ENCODE measurements at places on chromosomes 1 and 21.

- no peaks in the 10 kb centered on the region for H3K4me1 ChIP-seq
- H3K4me3 ChIP-seq: no peak overlapping the region
- H3K27me3 ChIP-seq: no peaks in the 10 kb centered on the region
- H3K27ac ChIP-seq: no peak overlapping the region
- no peaks in the 10 kb centered on the region for H3K36me3 ChIP-seq
Observed at GRCh38 chr1:73475316-73475870, 722.6 kb downstream of the LRRIQ3 start.

GRCh38 chr1:154474802-154475201 lies 27.2 kb upstream of the TDRD10 start:
- peaks cover 10% of the 10 kb centered on the region for H3K4me1 ChIP-seq
- no peak overlapping the region for H3K27ac ChIP-seq
- no peaks in the 10 kb centered on the region for H3K27me3 ChIP-seq
- no peaks in the 10 kb centered on the region for H3K36me3 ChIP-seq

DNA sequence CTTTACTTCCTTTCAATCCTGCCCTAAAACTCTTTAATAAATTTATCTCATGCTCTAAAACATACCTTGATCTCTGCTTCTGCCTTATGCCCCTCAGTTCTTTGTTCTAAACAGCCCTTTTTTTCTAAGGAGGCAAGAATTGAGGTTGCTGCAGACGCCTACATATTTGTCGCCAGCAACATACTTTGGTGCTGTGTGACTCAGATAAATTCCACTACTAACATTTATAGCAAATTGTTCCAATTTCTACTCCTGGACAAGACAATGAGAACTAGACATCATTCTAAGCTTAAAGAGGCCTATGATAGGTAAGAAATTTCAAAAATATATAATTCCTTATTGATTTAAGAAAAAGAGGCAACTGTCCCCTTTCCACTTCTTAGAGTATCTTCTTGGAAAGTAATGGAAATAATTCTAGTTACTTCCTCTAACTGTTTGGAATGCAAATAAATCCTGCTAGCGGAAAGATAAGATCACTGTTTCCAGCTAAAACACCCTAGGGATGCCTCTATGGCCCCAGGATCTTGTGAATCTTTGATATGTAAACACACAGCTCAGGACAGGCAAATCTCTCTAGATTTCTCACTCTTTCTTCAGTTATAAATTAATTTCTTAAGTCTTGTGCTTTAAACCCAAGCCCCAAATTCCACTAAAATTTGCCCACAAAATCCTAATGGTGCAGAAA lies 869.1 kb downstream of the KCNT2 start:
- no peak overlapping the region for H3K4me3 ChIP-seq
- no peaks in the 10 kb centered on the region for H3K27me3 ChIP-seq
- no peaks in the 10 kb centered on the region for H3K4me1 ChIP-seq
- DNase-seq: no peak
- no peaks in the 10 kb centered on the region for H3K36me3 ChIP-seq

DNA sequence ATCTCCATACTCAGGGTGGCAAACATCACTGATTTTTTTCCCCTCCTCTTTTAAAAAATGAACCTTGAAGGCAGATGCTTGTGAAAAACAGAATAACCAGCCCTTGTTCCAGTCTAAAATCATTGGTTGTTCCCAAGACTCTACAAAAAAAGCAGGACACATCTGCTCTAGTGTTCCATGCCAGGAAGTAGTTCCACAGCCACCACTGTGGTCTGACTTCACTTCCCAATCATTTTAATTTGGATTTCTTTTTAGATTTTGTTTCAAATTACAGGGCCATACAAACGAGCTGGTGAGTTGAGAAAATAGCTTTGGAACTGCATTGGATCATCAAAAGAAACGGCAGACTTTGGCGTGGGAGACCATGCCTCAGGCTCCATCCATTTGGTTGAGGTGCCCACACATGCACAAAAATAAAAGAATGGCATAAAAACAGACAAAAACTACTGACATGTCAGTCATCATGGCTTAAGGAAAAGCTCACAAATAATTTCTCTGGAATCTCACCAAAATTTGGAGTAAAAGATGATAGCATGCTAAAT lies 210.0 kb downstream of the GABPA start:
- no peak for DNase-seq
- no peaks in the 10 kb centered on the region for H3K4me1 ChIP-seq
- no peaks in the 10 kb centered on the region for H3K27me3 ChIP-seq
- peaks cover 6% of the 10 kb centered on the region for H3K36me3 ChIP-seq

DNA sequence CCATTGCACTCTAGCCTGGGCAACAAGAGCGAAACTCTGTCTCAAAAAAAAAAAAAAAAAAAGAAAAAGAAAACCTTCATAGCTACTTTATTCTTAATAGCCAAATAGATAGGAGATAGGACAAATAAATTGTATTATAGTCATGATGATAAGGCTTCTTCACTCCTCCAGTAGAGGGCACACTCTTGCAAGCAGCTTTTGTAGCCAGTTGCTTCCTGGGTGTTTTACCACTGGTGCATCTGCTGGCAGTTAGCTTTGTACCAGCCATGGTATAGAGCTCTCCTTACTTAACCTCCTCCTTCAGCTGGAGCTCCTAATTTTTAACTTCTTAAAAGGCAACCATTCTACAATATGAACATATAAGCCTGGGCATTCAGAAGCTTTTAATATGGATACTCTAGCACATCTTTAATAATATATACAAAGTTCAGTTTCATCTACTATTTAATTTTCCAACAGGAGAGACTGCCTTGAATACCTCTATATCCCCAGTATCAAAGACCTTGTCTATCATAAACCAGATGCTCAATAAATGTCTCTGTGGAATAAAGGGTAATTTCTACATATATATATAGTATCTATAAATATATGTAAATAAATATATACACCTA lies 35.8 kb downstream of the EVI5 start:
- H3K27me3 ChIP-seq: no peaks in the 10 kb centered on the region
- DNase-seq: peak; percentile 19
- H3K4me1 ChIP-seq: no peaks in the 10 kb centered on the region
- H3K4me3 ChIP-seq: no peak overlapping the region

DNA sequence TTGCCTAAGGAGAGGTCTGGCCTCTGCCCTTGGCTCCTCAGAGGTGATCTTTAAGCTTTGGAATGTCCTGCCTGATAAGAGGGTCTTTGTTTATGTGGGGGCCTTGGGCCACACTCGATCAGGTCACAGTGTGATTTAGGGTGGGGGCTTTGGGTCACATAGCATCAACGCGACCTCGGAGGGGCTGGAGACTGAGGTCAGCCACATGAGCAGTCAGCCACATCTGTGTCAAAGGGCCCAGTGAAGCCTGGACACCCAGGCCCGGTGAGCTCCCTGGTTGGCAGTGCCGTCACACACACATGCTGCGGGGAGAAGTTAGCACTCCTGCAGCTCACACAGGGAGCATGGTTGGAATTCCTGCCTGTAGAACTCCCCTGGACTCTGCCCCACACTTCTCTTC lies 345.0 kb downstream of the NPHP4 start:
- no peak overlapping the region for H3K4me3 ChIP-seq
- peaks cover 13% of the 10 kb centered on the region for H3K27me3 ChIP-seq
- no peaks in the 10 kb centered on the region for H3K36me3 ChIP-seq

- DNase-seq: no peak
- peaks cover 2% of the 10 kb centered on the region for H3K27me3 ChIP-seq
- peaks cover 3% of the 10 kb centered on the region for H3K36me3 ChIP-seq
- H3K4me3 ChIP-seq: no peak overlapping the region
- H3K27ac ChIP-seq: peak overlapping the region; percentile 54
Observed at GRCh38 chr21:30717105-30717504, 1.5 kb downstream of the KRTAP21-3 start.

DNA sequence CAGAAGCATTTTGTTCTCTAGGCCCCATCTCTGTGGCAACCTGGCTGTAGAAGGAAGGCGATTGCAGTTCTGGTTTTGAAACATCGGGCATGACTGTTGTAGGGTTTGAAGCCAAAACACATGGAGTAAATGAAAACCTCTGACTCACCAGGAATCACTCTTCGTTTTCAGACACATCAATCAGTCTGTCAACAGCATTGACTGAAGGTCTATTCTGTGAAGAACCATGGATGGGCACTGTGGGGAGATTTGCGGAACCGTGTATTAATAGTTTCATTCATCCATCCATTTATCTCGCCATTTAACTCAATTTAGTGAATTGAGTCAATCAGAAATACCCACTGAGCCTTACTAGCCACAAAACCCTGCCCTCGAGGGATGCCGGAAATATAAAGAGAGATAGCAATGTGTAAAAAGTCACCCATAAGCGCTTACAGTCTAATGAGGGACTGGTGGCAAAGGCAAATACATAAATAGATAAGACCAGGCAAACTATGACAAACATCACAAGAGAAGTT lies 364.6 kb upstream of the PROX1 start:
- no peak for DNase-seq
- peaks cover 2% of the 10 kb centered on the region for H3K27me3 ChIP-seq
- H3K4me3 ChIP-seq: no peak overlapping the region
- H3K36me3 ChIP-seq: no peaks in the 10 kb centered on the region

- H3K4me1 ChIP-seq: peaks cover 6% of the 10 kb centered on the region
- H3K4me3 ChIP-seq: no peak overlapping the region
- no peak for DNase-seq
- no peak overlapping the region for H3K27ac ChIP-seq
- peaks cover 4% of the 10 kb centered on the region for H3K36me3 ChIP-seq
Observed at GRCh38 chr1:84107955-84108354, 36.1 kb upstream of the PRKACB start.

- DNase-seq: no peak
- peaks cover 26% of the 10 kb centered on the region for H3K4me1 ChIP-seq
- no peak overlapping the region for H3K4me3 ChIP-seq
Observed at GRCh38 chr1:229538945-229539344, 19.6 kb downstream of the ABCB10 start.

Data from activated naive CD8-positive, alpha-beta T cell treated with anti-CD3 and anti-CD28 coated beads, Interleukin-2, amount 50 U/mL, for 24 hours (primary cell).